ENCODE measurements at places on chromosomes 13 and 19. TPM values are rescaled to one million over a fixed set of nuclear protein-coding genes. Genes with fewer than 3 reads are reported as not detected.

DNA sequence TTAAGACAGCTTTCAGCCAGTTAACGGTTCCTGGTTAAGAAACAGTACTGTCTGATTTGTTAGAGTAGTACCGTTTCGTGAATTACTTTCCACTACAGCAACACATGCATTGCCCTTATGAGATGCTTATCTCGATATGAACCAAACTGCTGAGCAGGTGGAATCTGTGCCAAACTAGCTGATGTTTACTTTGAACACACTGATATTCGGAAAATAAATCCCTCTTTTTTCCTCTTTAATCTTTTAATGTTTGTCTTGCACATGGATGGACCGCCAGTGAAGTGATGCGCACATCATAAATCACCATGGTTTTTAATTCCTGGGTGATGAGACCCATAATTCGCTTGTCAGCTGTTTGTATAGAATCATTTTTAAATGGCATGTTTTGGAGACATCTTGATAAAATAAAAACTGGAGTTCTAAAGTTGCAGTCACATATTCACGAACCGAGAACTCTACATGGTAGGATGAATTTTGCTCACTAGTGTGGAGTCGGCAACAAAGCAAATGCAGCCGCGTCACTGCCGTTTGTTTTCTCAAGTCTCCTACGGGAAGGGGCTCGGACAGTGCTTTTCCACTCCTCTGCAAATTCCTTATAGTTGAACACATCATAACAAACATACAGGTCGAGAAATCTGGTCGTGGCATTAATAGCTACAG, 1.1 kb downstream of the GJA3 start:
- DNase-seq = no peak
- no peak overlapping the region for H3K4me3 ChIP-seq
- peaks cover 49% of the 10 kb centered on the region for H3K27me3 ChIP-seq
- H3K4me1 ChIP-seq = peaks cover 2% of the 10 kb centered on the region
- no peak overlapping the region for H3K27ac ChIP-seq

IL17D gene
- 0.85 TPM for total RNA-seq

- H3K27me3 ChIP-seq = no peaks in the 10 kb centered on the region
- no peaks in the 10 kb centered on the region for H3K36me3 ChIP-seq
- DNase-seq = no peak
- no peak overlapping the region for H3K27ac ChIP-seq
- H3K4me3 ChIP-seq = no peak overlapping the region
Measured at GRCh38 chr13:35392768-35393167, 83.7 kb downstream of the MAB21L1 start.

DNA sequence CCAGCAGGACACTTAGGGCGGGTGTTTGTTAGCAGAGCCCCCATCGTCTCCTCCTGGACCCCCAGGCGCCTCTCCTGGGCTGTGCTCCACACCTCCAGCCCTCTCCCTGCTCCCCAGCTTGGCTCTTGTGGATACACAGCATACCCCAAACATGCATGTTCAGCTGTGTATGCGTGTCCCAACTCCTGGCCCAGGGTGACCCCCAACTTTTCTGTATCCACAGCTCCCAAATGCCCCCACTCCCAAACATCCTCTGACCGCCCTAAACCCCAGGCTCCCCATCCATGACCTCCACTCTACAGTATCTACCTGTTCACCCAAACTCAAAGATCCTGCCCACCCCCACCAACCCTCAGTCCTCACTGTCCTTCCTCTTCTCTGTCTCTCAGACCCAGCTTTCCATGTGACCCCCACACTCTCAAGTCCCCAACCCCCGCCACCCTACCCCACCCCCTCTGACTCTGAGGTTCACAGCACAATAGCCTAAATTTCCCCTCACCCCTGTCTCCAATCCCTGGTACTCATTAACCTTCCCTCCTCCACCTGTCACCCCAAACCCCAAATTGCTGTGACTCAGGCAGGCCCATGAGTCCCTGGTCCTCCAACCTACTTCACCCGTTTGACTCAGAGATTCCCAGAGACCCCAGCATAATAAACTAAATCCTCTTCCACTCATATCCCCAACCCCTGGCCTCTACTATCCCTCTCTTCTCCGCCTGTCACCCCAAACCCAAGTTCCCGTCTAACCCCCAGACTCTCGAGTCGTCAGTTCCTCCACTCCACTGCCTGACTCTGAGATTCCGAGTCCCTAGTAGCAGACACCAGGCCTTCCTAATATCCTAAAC, 968 bp downstream of the UBE2M start:
- H3K36me3 ChIP-seq = peaks cover 20% of the 10 kb centered on the region
- H3K27me3 ChIP-seq = peaks cover 20% of the 10 kb centered on the region
- no peak for DNase-seq
- peak overlapping the region; percentile 86 for H3K4me3 ChIP-seq
- H3K4me1 ChIP-seq = peaks cover 58% of the 10 kb centered on the region

KIR3DL1 gene
- not detected for total RNA-seq

ATP13A1 gene
- total RNA-seq = 15.1 TPM

RASAL3 gene
- 30.8 TPM for total RNA-seq

DNA sequence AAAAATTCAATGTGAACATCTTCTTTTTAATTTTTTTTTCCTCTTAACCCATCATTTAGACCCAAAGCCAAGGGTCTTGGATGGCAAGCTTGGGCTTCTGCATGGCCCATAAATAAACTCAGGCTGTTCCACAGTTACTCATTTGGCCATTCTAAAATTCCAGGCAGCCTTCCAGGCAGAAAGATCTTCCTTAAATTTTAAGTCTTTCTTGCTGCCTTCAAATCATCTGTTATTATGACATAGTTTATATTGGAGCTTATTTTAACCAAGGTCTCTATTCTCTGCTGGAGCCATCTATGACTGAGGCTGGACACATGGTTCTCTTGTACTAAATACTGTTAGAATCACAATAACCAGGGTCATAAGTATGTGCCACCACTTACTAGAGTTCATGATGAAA, 317.3 kb upstream of the MAB21L1 start:
- H3K27me3 ChIP-seq = no peaks in the 10 kb centered on the region
- no peak overlapping the region for H3K27ac ChIP-seq
- H3K4me3 ChIP-seq = no peak overlapping the region
- H3K4me1 ChIP-seq = no peaks in the 10 kb centered on the region
- DNase-seq = no peak

NUP62 gene
- 46.7 TPM for total RNA-seq

- no peaks in the 10 kb centered on the region for H3K36me3 ChIP-seq
- no peak for DNase-seq
- no peak overlapping the region for H3K4me3 ChIP-seq
- H3K27me3 ChIP-seq = no peaks in the 10 kb centered on the region
Measured at GRCh38 chr19:37872383-37872782, 34.0 kb downstream of the WDR87 start.

DNA sequence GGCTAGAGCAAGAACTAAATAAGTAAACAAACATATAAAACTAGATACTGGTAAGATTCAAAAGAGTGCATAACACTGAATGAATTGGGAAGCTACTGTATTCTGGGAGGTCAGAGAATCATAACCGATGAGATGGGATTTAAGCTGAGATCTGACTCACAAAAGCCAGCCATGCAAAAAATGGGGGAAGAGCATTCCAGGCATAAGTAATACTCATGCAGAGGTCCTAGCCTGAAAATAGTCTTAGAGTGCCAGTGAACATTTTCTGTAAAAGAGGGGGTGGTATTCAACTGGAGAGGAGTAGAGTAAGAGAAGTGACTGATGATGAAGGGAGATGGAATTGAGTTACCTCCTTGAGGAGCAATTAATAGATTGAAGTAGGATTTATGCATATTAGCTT, 872.0 kb upstream of the GPC6 start:
- H3K27ac ChIP-seq = no peak overlapping the region
- H3K4me3 ChIP-seq = no peak overlapping the region
- no peaks in the 10 kb centered on the region for H3K36me3 ChIP-seq
- H3K27me3 ChIP-seq = no peaks in the 10 kb centered on the region

GRCh38 chr13:107993239-107993949, 221.9 kb downstream of the LIG4 start:
- H3K4me1 ChIP-seq = no peaks in the 10 kb centered on the region
- no peaks in the 10 kb centered on the region for H3K27me3 ChIP-seq

- no peaks in the 10 kb centered on the region for H3K4me1 ChIP-seq
- no peak overlapping the region for H3K4me3 ChIP-seq
- no peaks in the 10 kb centered on the region for H3K36me3 ChIP-seq
- no peaks in the 10 kb centered on the region for H3K27me3 ChIP-seq
Measured at GRCh38 chr13:36142735-36143134, 11.6 kb upstream of the DCLK1 start.

- H3K4me3 ChIP-seq = no peak overlapping the region
- no peaks in the 10 kb centered on the region for H3K27me3 ChIP-seq
- no peak for DNase-seq
Measured at GRCh38 chr19:8811315-8812172, 20.6 kb downstream of the ZNF558 start.

- DNase-seq = no peak
- H3K27ac ChIP-seq = peak overlapping the region; percentile 47
- no peaks in the 10 kb centered on the region for H3K4me1 ChIP-seq
- no peak overlapping the region for H3K4me3 ChIP-seq
- no peaks in the 10 kb centered on the region for H3K27me3 ChIP-seq
Measured at GRCh38 chr19:2922987-2923386, 21.8 kb downstream of the ZNF77 start.

OSCAR gene
- 0.61 TPM for total RNA-seq

MPND gene
- total RNA-seq = 7.8 TPM

DNA sequence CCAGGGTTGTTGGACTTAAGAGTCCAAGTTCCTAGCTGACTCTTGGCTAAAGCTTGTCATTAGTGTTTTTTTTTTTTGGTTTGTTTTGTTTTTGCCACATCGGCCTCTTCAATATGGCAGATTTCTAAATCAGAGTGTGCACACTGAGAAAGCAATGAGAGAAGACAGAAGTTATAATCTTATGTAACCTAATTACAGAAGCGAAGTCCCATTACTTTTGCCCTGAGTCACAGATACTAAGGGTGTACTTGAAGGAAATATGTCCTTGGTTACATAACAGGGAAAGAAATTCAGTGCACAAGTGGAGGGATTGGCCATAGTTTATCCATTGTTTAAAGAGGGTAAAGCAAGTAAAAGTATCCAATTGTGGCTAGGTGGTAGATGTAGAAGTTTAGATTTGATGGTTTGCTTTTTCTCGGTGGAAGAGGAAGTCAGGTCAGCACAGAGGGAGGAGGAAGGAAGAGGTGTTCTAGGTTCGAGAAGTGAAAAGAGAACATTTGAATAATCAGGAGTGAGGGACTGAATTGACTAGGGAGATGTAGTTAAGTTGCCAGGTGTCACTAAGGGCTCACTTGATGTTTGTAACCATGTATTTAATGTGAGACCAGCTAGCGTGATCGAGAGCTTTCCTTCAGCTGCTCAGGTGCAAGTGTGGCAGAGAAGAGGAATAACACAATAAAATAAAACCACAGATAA, 12.2 kb downstream of the GTF2F2 start:
- no peaks in the 10 kb centered on the region for H3K4me1 ChIP-seq
- H3K27me3 ChIP-seq = no peaks in the 10 kb centered on the region
- H3K27ac ChIP-seq = no peak overlapping the region
- no peak overlapping the region for H3K4me3 ChIP-seq

CYP4F3 gene
- total RNA-seq = 0.24 TPM

FFAR2 gene
- total RNA-seq = 0.47 TPM

DNA sequence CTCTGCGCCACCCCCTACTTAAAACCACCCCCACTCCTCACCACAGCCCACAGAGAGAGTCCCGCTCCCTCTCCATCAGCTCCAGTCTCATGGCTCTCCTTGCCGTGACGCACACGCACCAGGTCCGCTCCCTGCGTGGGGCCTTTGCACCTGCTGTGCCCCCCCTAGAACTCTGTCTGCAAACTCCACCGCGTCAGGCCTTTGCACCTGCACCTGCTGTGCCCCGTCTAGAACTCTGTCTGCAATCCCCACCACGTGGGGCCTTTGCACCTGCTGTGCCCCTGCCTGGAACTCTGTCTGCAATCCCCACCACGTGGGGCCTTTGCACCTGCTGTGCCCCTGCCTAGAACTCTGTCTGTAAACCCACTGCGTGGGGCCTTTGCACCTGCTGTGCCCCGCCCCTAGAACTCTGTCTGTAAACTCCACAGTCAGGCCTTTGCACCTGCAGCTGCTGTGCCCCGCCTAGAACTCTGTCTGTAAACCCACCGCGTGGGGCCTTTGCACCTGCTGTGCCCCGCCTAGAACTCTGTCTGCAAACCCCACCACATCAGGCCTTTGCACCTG, 4.2 kb downstream of the SHC2 start:
- H3K27ac ChIP-seq = no peak overlapping the region
- H3K27me3 ChIP-seq = peaks cover 24% of the 10 kb centered on the region
- H3K4me1 ChIP-seq = no peaks in the 10 kb centered on the region
- H3K36me3 ChIP-seq = no peaks in the 10 kb centered on the region
- DNase-seq = no peak

GNG8 gene
- 3.8 TPM for total RNA-seq

- H3K36me3 ChIP-seq = no peaks in the 10 kb centered on the region
- no peaks in the 10 kb centered on the region for H3K27me3 ChIP-seq
Measured at GRCh38 chr13:74134777-74135325, 647 bp upstream of the KLF12 start.

ZIM2 gene
- total RNA-seq = 0.09 TPM

ZNF559 gene
- 27.7 TPM for total RNA-seq

DNA sequence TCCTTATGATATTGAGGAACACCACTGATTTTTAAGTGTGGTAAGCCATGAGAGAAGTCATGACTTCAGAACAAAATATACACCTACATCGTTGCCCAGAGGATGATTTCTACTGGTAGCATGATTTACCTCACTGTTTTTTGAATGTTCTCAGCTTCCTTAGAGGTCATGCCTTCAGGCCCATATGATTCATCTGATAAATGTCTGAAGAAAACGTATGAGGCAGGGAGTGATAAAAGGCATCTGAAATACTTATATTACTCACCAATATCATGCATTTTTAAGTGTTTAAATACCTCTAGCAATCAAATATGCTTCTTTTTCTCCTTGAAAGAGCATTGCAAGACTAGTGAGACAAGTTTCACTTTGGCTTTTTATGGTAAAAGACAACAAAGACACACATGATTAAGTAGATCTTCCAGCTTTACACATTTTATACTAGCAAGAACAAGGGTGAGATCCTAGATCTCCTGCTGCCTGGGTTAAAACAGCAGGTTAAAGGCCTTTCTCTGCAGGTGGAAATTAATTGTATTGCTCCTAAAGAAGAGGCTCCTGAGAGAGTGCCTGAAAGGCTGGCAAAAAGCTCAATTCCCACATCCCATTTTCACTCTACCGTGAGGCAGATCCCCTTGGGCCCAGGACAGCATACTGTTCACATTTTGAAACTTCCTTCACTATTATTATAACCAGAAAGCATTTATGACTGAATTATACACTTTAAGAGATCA, 432.4 kb downstream of the SLITRK1 start:
- DNase-seq = no peak
- H3K36me3 ChIP-seq = no peaks in the 10 kb centered on the region
- H3K27me3 ChIP-seq = no peaks in the 10 kb centered on the region
- no peaks in the 10 kb centered on the region for H3K4me1 ChIP-seq

GPR32 gene
- total RNA-seq = not detected

GRCh38 chr19:2603334-2603733, 99.2 kb downstream of the GNG7 start:
- no peaks in the 10 kb centered on the region for H3K36me3 ChIP-seq
- peaks cover 21% of the 10 kb centered on the region for H3K27me3 ChIP-seq
- peaks cover 19% of the 10 kb centered on the region for H3K4me1 ChIP-seq
- no peak for DNase-seq

- no peaks in the 10 kb centered on the region for H3K27me3 ChIP-seq
- H3K36me3 ChIP-seq = no peaks in the 10 kb centered on the region
- H3K4me3 ChIP-seq = no peak overlapping the region
- H3K4me1 ChIP-seq = no peaks in the 10 kb centered on the region
- DNase-seq = no peak
Measured at GRCh38 chr13:87810920-87811344, 139.8 kb downstream of the SLITRK5 start.

GRCh38 chr13:20219577-20219976, 12.5 kb downstream of the GJB6 start:
- peaks cover 5% of the 10 kb centered on the region for H3K27me3 ChIP-seq
- no peaks in the 10 kb centered on the region for H3K36me3 ChIP-seq
- no peak for DNase-seq
- no peaks in the 10 kb centered on the region for H3K4me1 ChIP-seq
- H3K27ac ChIP-seq = no peak overlapping the region

LRRC4B gene
- total RNA-seq = 0.52 TPM
